Activated naive CD8-positive, alpha-beta T cell treated with anti-CD3 and anti-CD28 coated beads, Interleukin-2, amount 10 ng/mL, durations not matched to agents 7 days and 5 days (primary cell): ENCODE measurements at places on chromosomes 7 and 10. TPM values are rescaled to one million over a fixed set of nuclear protein-coding genes. Genes with fewer than 3 reads are reported as not detected.

GRCh38 chr10:47178537-47179290, 121.3 kb upstream of the GDF10 start:
- no peak for DNase-seq

The ZNF853 gene
- total RNA-seq: 4.9 TPM

The UCN3 gene
- total RNA-seq: not detected

- no peak for DNase-seq
Observed at GRCh38 chr7:152313831-152314604, 121.8 kb downstream of the KMT2C start.

DNA sequence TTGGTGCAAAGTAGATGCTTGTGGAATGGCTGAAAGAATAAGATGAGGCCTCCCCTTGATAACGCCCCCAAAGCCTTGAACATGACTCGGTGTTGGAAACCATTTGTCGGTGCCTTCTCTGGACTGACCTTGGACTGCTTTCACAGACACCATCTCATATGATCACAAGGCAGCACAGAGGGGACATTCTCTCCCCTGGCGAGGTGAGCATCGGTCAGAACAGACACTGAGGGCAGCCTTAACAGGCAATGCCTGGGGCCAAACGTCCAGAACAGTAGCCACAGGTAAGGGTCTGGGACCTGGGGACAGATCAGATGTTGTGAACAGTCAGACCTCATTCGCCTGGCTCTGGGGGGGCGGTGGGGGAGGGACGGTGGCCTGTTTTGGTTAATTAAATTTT, 2.8 kb upstream of the TRRAP start:
- no peak for DNase-seq

The GHRHR gene
- total RNA-seq: not detected

The HKDC1 gene
- 1.1 TPM for total RNA-seq
